WTC11 (cell line): ENCODE measurements at places on chromosomes 11 and 22. TPM values are rescaled to one million over a fixed set of nuclear protein-coding genes. Genes with fewer than 3 reads are reported as not detected.

DNA sequence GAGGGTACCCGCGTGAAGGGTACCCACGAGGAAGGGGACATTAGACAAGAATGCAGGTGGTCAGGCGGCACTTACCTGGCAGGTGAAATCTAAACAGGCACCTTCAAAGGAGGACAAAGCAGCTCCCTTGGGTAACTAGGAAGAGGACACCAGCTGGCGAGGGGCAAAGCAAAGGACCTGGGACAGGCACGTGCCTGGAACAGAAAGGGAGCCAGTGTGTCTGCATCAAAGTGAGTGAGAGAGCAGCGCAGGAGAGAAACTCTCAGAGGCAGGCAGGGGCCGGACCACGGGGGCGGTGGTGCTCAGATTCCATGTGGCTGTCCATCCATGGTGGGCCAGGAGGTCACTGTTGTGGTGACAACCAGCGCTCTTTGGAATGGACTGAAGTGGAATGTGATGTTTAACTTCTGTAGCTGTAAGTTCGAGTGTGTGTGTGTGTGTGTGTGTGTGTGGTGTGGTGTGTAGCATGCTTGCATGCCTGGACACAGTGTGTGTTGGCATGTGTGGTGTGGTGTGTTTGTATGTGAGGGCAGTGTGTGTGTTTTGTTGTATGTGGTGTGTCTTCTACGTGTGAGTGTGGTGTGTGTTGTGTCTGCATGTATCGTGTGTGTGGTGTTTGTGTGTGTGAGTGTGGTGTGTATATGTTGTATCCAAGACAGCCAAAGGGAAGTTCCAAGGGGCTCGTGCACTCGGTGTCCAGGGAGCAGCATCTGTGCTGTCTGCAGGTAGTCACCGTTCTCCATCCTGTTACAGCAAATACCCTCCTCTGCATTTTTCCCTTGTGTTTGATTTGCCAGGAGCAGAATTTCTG, 86.4 kb downstream of the CDKN1C start:
- peaks cover 69% of the 10 kb centered on the region for H3K27me3 ChIP-seq
- H3K36me3 ChIP-seq: peaks cover 7% of the 10 kb centered on the region
- no peaks in the 10 kb centered on the region for H3K4me1 ChIP-seq
- H3K27ac ChIP-seq: no peak overlapping the region
- H3K4me3 ChIP-seq: no peak overlapping the region
- no peak for DNase-seq

- no peak overlapping the region for H3K4me3 ChIP-seq
- H3K36me3 ChIP-seq: no peaks in the 10 kb centered on the region
- no peaks in the 10 kb centered on the region; the same call in 1 of the 2 replicates for H3K27me3 ChIP-seq
- H3K4me1 ChIP-seq: peaks cover 9% of the 10 kb centered on the region
These were observed 2.5 kb upstream of the CXCR5 start for GRCh38 chr11:118881228-118881627.

DNA sequence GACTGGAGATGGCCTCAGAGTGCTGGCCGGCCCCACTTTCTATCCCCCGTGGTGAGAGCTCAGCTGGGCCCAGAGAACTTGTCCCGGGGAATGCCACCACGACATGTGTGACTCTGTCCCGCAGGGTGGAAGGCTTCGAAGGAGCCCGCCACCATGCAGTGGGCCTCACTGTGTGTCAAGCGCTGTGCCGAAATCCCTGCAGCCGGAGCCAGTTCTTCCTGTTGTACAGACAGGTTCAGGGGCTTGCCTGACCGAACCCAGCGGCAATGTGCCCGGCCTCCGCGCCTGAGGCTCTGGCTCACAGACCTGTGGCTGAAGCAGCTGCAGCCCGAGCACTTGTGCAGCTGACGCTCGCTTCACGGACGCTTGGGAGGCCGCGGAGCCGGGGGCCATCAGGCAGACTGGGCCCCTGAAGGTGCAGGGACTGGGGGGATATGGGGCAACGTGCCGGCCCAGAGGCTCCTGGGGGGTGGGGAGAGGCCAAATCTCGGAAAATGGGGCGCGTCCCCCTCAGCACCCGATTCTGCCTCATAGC, 650 bp downstream of the PPM1F start:
- peaks cover 17% of the 10 kb centered on the region for H3K4me1 ChIP-seq
- H3K27me3 ChIP-seq: peaks cover 26% of the 10 kb centered on the region
- H3K4me3 ChIP-seq: peak overlapping the region; percentile 76
- no peaks in the 10 kb centered on the region for H3K36me3 ChIP-seq

- peaks cover 5% of the 10 kb centered on the region for H3K27me3 ChIP-seq
- H3K27ac ChIP-seq: no peak overlapping the region
- H3K4me3 ChIP-seq: no peak overlapping the region
- peaks cover 4% of the 10 kb centered on the region for H3K36me3 ChIP-seq
These were observed 143.3 kb downstream of the FBXO7 start for GRCh38 chr22:32617903-32618302.

- H3K4me3 ChIP-seq: no peak overlapping the region
- DNase-seq: peak; percentile 79
- H3K4me1 ChIP-seq: 0 out of 2 replicates have a peak, but pooled peaks cover 3% of the 10 kb centered on the region
- no peaks in the 10 kb centered on the region; the same call in 1 of the 2 replicates for H3K27me3 ChIP-seq
These were observed 13.7 kb downstream of the MFNG start for GRCh38 chr22:37472418-37473006.

- peak overlapping the region; percentile 98 for H3K4me3 ChIP-seq
- peaks cover 2% of the 10 kb centered on the region; the same call in 1 of the 2 replicates for H3K27me3 ChIP-seq
- peak; percentile 62 for DNase-seq
- H3K27ac ChIP-seq: peak overlapping the region; percentile 98
- peaks cover 9% of the 10 kb centered on the region; the same call in 1 of the 2 replicates for H3K36me3 ChIP-seq
- peaks cover 19% of the 10 kb centered on the region for H3K4me1 ChIP-seq
These were observed 1.7 kb upstream of the DDX6 start for GRCh38 chr11:118792570-118793124.

DNA sequence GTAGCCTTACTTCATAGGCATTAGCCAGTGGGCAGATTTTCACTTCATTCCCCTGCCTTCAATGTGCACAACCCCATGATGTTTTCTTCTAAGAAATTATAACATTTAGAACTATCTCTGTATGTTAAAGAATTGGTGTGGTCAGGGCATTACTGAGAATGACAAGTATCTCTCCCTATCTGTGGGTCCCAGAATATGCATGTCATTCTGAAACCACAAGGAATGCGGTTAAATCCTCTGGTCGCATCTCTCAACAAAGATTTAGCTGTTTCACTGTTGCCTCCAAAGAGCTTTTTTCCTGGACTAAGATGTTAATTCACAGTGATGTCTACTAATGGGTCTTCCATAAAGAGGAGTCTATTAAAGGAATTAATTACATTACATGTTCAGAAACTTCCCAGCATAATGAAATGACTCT, 62.7 kb downstream of the LIF start:
- peaks cover 12% of the 10 kb centered on the region for H3K27me3 ChIP-seq
- no peak overlapping the region for H3K27ac ChIP-seq
- H3K36me3 ChIP-seq: no peaks in the 10 kb centered on the region
- no peak for DNase-seq
- no peak overlapping the region for H3K4me3 ChIP-seq

GRCh38 chr22:36383110-36383581, 4.6 kb downstream of the MYH9 start:
- peak overlapping the region; percentile 20; the same call in 1 of the 2 replicates for H3K4me3 ChIP-seq
- DNase-seq: no peak
- peaks cover 8% of the 10 kb centered on the region for H3K36me3 ChIP-seq
- H3K27ac ChIP-seq: peak overlapping the region; percentile 93
- H3K4me1 ChIP-seq: peaks cover 64% of the 10 kb centered on the region

DNA sequence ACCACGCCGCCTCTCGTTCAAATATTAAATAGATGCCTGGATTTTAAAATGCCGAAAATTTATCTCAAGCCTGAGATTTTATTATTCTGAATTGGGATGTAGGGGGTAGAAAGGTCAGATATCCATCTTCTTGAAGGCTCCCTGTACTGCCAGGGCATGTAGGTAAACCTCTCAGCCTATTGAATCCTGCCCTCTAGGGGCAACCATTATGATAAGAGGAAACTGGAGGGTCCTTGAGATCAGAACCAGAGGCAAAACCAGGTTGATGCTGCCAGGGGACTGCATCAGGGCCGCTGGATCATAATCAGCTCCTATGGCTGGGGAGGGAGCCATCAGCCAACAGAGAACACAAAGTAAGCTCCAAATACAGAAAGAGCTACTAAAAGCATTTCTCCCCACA, 92.4 kb downstream of the KCNC1 start:
- H3K27me3 ChIP-seq: no peaks in the 10 kb centered on the region; the same call in 1 of the 2 replicates
- no peak overlapping the region for H3K27ac ChIP-seq

DNA sequence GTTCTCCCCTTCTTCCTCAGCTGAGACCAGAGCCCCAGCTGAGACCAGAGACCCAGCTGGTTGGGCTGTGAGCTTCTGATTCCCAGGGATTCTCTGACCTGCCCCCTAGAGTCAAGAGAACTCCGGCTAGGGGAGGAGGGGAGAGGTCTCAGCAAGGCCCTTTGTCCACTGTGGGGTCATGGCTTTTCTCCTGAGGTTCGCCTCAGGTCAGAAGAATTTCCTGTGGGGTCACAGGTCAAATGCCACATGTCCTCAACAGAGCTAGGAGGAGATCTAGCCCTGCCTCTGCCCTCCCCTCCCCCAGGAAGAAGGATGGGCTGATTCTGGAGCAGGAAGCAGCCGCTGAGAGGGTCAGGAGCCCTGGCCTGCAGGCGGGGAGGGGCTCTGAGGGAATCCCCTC, 23.7 kb downstream of the HTR3A start:
- H3K4me1 ChIP-seq: peaks cover 4% of the 10 kb centered on the region
- no peaks in the 10 kb centered on the region for H3K27me3 ChIP-seq
- H3K4me3 ChIP-seq: no peak overlapping the region
- DNase-seq: no peak
- no peaks in the 10 kb centered on the region for H3K36me3 ChIP-seq
- H3K27ac ChIP-seq: no peak overlapping the region

GRCh38 chr11:117410861-117411710, 83.4 kb downstream of the CEP164 start:
- 0 out of 2 replicates have a peak, but pooled peaks cover 2% of the 10 kb centered on the region for H3K27me3 ChIP-seq
- no peak overlapping the region for H3K27ac ChIP-seq
- DNase-seq: no peak
- H3K4me3 ChIP-seq: no peak overlapping the region

GRCh38 chr11:133896028-133896427, 50.7 kb upstream of the SPATA19 start:
- H3K4me3 ChIP-seq: no peak overlapping the region
- peaks cover 17% of the 10 kb centered on the region for H3K36me3 ChIP-seq
- DNase-seq: no peak
- H3K27ac ChIP-seq: no peak overlapping the region
- peaks cover 40% of the 10 kb centered on the region for H3K4me1 ChIP-seq

DNA sequence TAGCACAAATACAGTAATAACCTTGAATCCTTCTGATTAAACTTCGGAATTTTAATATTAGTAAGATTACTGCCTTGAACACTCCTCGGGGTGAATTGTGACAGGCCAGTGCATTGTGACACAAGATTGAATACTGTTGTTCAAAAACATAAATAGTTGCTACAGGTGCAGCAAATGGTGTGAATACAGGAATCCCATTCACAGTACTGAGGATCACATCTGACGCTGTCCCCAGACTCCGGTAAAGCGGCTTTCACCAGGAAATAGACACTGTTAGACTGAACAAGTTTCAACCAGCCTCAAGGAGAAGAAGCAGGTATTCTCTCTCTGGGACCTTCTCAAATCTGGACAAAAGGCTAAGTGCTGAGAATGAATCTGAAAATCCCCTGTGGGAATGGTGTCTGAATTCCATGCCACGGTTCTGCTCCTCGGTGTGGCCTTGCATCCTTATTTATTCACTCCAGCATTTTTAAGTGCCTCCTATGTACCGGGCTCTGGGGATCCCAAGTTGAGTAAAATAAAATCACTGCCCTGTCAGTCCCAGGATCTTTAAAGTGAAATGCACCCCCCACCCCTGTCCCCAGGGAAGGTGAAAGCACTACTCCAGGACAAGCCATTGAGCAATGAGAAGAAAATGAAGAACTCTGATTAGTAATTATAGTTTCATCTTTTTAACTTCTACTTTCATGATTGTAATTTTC, 3.4 kb downstream of the LGR4 start:
- H3K36me3 ChIP-seq: peaks cover 7% of the 10 kb centered on the region
- no peaks in the 10 kb centered on the region for H3K27me3 ChIP-seq
- H3K4me1 ChIP-seq: peaks cover 65% of the 10 kb centered on the region
- peak overlapping the region; percentile 81 for H3K27ac ChIP-seq

GRCh38 chr22:39343259-39344045, 6.3 kb upstream of the SYNGR1 start:
- H3K27me3 ChIP-seq: peaks cover 3% of the 10 kb centered on the region
- no peak overlapping the region for H3K4me3 ChIP-seq
- peaks cover 18% of the 10 kb centered on the region for H3K4me1 ChIP-seq
- DNase-seq: peak; percentile 77
- no peak overlapping the region for H3K27ac ChIP-seq

GRCh38 chr11:69662806-69663205, 12.3 kb downstream of the LTO1 start:
- H3K27ac ChIP-seq: 0 out of 2 replicates have a peak overlapping the region, but pooled peaks have one; percentile 17
- H3K27me3 ChIP-seq: no peaks in the 10 kb centered on the region
- DNase-seq: peak; percentile 10
- H3K4me3 ChIP-seq: no peak overlapping the region
- H3K4me1 ChIP-seq: peaks cover 14% of the 10 kb centered on the region
- H3K36me3 ChIP-seq: peaks cover 13% of the 10 kb centered on the region; the same call in 1 of the 2 replicates

DNA sequence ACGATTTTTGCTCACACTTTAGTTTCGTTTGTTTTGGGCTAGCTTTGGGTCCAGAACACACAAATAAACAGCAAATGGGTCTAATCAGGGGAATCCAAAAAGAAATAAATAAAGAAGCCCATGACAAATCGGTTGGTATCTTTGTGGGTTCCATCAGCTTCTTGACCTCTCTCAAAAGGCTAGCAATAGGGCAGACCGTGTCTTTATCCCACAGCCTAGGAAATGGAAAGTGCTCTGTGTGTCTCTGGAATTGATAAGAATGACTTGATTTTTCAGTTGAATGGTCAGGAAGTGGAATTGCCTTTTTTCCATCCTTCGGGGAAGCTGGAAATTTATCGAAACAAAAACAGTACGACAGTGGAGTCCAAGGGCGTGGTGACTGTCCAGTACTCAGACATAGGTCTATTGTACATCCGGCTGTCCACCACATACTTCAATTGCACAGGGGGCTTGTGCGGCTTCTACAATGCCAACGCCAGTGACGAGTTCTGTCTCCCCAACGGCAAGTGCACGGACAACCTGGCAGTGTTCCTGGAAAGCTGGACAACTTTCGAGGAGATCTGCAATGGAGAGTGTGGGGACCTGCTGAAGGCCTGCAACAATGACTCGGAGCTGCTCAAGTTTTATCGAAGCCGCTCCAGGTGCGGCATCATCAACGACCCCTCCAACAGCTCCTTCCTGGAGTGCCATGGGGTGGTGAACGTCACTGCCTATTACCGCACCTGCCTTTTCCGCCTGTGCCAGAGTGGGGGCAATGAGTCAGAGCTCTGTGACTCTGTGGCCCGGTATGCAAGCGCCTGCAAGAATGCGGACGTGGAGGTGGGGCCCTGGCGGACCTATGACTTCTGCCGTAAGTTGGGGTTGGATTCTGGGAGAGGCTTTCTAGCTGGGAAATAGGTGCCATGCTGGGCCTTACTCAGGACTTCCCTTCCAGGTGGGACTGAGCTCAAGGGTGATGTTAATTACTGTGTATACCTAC, 28.6 kb downstream of the TECTA start:
- H3K27ac ChIP-seq: no peak overlapping the region
- no peak overlapping the region for H3K4me3 ChIP-seq
- no peak for DNase-seq
- no peaks in the 10 kb centered on the region for H3K36me3 ChIP-seq

Gene OR5AS1
- total RNA-seq: 0.02 TPM in 1 of 3 replicates, not detected in the others

Gene TPBGL
- 0.37 to 0.78 TPM (median 0.60 TPM) in 3 replicates for total RNA-seq

Gene APOA4
- total RNA-seq: not detected in 3 replicates

Gene ADORA2A
- total RNA-seq: 7.0 to 8.1 TPM (median 7.6 TPM) in 3 replicates

Gene TYMP
- 1.2 to 1.8 TPM (median 1.5 TPM) in 3 replicates for total RNA-seq

Gene CCDC157
- 3.8 to 6.5 TPM (median 4.2 TPM) in 3 replicates for total RNA-seq
